Mucosa of descending colon (tissue), 3 donors: ENCODE measurements at places on chromosomes 5 and 9. TPM values are rescaled to one million over a fixed set of nuclear protein-coding genes. Genes with fewer than 3 reads are reported as not detected.

SIL1 gene
- 35.2 TPM for total RNA-seq

CYLC2 gene
- total RNA-seq = not detected

S100Z gene
- total RNA-seq = not detected

F2RL2 gene
- total RNA-seq = 2.4 TPM

GRCh38 chr9:4101667-4102066, 198.2 kb downstream of the GLIS3 start:
- no peak for DNase-seq

GRCh38 chr9:124558777-124559470, 51.7 kb upstream of the NR5A1 start:
- no peak for DNase-seq

DNA sequence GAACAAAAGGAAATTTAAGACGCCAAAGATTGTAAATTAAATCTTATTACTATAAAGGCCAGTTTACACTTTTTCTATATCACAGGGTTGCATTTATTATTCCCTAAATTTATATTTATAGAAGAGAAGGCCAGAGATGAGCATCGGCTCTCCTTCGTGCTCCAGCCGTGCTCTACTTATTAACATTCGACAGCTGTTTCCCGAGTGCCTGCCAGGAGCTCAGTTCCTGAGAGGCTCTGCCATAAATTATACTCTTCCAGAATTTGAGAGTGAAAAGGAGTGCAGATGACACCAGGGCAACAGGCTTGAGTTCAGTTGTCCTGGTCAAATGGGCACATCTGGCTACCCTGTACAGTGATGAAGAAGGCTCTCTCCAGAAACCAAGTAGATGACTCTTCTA, 70.1 kb downstream of the PCSK5 start:
- no peak for DNase-seq

- DNase-seq = no peak
These were observed 14.0 kb downstream of the TRIM14 start for GRCh38 chr9:98105006-98105405.

DNA sequence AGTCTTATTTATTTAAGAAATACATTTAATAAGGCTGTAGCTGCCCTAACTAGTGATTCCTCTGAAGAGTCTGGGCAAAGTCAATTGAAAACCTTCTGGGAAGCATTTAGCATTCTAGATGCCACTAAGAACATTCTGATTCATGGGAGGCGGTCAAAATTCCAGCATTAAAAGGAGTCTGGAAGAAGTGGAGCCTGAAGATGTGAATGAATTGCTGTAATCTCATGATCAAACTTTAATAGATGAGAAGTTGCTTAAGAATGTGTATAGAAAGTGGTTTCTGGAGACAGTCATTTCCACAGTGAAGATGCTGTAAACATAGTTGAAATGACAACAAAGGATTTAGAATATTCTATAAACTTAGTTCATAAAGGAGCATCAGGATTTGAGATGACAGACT, 61.4 kb downstream of the WDR41 start:
- DNase-seq = no peak

GRCh38 chr5:40521108-40521785, 158.5 kb upstream of the PTGER4 start:
- DNase-seq = no peak

- DNase-seq = no peak
These were observed 108.2 kb downstream of the SYK start for GRCh38 chr9:90909747-90910283.

DNA sequence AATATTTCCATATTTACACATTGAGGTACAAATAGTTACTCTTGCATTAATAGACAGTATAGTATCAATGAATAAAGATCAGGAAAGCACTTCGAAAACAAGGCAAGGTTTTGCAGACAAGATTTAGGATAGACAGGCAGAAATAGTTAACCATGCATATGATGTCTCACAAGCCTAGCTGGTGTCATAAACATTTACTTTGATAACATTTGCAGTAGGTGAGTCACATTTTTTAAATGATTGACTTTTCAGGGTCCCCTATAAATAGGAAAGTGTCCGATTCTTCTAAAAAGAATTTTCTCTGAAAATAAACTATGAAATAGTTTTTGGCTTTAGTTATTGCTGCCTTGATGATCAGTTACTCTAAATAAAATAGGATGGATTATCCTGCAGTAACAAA, 162.1 kb downstream of the SNX18 start:
- no peak for DNase-seq

DNA sequence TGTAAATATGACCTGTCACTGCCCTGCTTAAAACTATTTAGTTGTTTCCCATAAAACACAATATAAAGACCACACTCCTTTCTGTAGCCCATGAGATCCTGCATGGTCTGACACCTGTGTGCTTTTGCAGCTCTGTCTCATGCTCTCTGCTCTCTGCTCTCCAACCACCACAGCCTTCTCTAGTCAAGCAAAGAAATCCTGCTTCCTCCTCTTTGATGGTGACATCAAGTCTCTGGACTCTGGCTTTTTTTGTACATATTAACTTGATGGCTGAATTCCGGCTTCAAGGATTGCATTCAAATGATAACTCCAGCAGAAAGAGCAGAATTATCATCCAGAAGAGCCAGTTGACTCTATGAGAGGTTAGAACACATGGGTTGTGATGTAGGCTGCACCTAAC, 58.2 kb downstream of the CHSY3 start:
- no peak for DNase-seq
